ENCODE measurements at places on chromosomes 6 and 20.

DNA sequence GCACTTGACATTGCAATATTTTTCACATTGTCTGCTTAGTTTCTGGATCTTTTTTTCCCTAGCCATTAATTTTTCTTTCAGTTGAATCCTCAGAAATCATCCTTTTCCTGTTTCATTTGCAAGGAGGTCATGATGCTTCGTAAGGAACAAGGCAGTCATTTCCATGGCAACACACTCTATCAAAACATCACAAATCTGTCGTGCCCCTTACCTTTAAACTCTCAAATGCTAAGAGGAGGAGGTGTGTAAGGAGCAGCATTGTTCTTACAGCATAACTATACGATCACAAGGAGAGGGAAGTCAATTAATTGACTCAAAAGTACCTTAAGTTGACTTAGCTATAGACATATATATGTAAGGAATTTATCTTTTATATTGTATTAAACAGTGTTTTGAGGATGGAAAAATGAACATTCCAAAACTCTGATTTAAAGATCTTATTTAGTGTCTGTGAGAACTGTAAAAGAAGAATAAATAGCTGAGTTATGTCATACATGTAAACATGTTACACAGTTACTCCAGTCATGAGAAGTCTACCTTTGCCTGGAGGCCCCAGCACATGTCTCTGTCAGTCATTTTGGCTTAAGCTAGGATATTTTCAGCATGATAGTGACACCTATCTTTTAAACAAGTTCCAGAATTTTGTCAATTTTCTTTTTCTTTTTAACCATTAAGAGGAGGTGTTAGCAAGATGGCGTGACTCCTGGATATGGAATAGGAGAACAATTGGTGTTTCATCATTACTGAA lies 41.6 kb downstream of the CDKAL1 start:
- DNase-seq: no peak

DNA sequence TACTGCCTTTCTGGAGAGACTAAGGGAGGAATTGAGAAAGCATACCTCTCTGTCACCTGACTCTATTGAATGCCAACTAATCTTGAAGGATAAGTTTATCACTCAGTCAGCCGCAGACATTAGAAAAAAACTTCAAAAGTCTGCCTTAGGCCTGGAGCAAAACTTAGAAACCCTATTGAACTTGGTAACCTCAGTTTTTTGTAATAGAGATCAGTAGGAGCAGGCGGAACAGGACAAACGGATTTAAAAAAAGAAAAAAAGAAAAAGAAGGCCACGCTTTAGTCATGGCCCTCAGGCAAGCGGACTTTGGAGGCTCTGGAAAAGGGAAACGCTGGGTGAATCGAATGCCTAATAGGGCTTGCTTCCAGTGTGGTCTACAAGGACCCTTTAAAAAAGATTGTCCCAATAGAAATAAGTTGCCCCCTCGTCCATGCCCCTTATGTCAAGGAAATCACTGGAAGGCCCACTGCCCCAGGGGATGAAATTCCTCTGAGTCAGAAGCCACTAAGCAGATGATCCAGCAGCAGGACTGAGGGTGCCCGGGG lies 43.1 kb upstream of the RNF182 start:
- no peak for DNase-seq

DNA sequence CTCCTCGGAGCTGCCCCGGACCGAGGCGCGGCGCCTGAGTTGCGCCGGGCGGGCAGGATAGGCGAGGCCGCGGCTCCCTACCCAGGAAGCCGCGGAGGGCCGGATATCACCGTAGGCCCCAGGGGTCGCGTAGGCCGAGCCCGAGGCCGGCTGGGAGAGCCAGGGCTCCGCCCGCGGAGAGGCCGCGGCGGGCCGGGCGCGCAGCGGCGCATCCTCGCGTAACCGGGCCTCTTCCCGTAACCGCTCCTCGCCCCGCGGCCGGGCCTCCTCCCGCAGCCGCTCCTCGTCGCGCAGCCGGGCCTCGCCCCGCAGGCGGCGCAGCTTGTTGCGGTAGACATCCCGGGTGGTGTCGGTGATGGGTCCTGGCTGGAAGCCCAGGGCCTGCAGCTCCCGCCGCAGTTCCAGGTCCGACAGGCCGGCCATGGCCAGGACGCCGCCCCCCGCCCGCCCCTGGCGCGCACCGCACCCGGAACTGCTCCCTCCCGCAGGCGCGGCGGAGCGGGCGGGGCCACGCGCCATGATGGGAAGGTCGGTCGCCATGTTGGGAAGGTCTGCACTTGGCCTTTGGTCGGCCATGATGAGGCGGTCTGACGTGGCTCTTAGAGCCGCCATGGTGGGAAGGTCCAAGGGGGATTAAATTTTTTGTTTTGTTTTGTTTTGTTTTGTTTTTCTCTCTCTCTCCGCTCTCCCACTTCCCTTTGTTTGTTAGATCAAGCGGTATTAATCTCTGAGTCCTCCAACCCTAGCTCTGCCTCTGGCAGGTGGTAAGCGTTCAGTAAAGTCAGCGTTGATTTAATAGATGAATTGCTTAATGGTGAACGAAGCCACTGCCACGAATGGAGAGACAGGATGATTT lies at the start of gene LEMD2:
LEMD2 (minus strand) TSS at position 437 of the 856 bp plus-strand sequence; CDS start at position 423, 14 bp downstream.
- peak; percentile 96 for DNase-seq

DNA sequence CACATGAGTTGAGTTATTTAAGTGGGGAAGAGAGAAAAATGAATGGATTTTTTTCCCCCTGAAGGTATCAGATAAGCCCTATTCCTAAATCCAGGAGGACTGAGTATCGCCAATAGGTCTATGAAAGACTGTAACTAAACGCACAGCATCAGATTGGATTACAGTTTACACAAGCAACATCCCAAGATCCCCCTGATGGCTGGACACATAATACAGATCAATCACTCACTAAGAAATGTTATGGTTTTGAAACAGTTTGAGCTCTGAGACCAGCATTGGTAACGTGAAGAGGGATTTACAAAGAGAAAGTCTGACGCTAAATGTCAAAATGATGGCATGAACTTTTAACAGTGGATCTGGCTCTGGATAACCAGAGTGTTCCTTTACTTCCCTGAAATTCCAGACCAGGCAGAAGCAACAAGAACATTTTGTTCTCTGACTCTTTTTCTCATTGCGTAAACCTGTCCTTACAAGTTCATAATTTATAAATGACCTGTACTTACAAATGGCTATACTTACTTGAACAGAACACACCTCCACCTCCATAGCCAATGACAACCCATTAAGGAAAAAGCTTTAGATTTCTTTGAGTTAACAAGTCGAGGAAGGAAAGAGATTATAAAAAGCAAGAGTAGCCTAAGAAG lies 131.8 kb upstream of the BEND3 start:
- DNase-seq: no peak

- no peak for DNase-seq
Observed at GRCh38 chr6:152669895-152670294, 27.8 kb upstream of the MYCT1 start.

Measured in suprapubic skin (tissue), 4 donors.